ENCODE measurements at places on chromosomes 4 and X.

GRCh38 chr4:11724731-11725130 is 296.0 kb upstream of the HS3ST1 start:
- no peak for DNase-seq

DNA sequence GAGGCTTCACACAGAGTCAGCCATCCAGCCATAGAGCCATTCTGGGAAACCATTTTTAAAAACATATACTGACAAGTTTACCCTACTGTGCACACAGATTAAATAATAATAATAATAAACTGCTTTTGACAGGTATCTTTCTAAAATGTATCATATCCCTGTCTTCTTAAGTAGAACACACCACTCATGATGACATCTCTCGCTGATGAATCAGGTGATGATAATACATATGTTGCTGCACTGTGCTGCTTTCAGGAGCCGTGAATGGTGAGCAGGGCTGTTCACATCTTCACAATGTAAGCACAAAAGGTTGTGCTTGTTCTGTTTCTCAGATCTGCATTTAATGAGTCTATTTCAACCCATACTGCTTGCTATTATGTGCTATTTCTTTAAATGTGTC is 3.5 kb downstream of the MTNR1A start:
- DNase-seq = no peak

DNA sequence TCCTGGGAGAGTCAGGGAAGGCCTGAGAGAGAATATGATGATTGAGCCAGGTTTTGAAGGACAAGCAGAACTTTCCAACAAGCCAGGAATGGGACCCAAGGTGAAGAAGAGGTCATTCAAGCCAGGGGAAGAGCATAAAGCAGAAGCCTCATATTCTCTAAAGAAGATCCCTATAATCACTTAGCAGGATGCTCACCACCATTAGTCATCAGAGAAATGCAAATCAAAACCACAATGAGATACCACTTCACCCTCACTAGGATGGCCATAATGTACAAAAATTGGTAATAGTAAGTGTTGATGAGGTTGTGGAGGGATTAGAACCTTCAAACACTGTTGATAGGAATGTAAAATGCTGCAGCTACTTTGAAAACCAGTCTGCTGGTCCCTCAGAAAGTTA is 20.5 kb upstream of the SUPT20HL1 start:
- no peak for DNase-seq

DNA sequence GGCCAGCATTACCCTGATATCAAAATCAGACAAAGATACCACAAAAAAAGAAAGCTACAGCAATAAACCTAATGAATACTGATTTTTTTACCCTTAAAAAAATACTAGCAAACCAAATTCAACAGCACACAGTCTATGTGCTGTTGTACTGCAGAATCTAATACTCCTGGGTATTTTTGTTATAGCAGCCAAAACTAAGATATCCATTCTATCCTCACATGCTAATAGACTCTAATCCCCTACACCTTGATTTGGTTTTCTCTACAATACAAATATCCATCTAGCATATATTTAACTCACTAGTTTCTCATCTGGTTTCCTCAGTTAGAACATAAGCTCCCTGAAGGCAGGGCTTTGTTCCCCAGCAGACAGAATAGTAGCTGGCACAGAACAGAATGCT is 12.4 kb downstream of the CLOCK start:
- no peak for DNase-seq

DNA sequence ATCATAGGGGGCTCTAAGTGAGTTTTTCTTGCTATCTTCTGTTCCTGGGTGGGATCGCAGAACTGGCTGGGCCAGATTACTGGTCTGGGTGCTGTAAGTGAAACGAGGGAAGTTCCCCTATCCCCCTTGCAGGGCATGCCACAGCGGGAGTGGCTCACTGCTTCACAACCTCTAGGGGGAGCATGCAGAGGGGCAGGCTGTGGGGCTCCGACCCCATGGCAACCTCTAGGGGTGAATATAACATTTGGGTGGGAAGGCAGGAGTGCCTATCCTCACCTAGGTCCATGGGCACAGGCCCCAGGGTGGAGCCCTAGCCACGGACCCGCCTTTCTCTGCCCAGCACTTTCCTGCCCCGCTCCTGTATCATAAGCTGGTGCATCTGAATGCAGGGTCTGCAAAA is 1.7 kb upstream of the RRAGB start:
- DNase-seq = no peak

DNA sequence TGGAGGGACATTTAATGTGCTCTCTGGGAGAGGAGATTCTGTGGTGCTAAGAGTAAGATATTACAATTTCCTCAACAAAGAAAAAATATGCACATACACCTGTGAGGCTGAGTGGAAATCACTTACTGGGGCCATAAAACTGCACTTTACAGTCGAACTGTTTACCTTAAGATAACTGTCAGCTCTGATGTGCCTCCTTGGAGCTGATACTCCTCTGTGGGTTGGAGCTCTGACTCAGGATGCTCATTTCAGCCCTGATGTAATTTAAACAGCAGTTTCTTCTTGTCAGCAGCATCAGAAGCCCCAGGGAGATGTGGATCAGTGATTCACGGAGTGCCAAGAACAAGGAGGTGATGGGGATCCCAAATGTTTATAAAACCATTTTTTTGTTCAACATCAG is 241.9 kb upstream of the SFRP2 start:
- DNase-seq = no peak

- no peak for DNase-seq
Observed at GRCh38 chr4:94284889-94285288, 57.7 kb downstream of the HPGDS start.

DNA sequence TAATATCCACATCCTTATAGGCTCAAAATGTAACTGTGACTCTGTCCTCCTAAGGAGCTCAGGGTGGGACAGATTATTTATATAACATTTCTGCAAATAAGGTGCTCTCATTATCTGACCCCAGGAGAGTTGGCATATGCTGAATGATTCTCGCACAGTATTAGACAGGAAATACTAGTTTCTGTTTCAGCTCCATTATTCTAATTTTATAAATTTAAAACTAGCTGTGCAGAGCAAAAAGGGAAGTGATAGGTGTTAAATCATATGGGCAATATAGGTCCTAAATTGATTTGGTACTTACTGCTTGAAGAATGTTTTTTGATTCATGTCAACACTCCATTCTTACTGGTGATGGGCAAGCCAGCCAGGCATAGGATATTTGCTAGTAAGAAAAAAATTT is 141.5 kb downstream of the GLRA2 start:
- DNase-seq = no peak

- DNase-seq = no peak
Observed at GRCh38 chrX:11119313-11119943, 8.3 kb downstream of the HCCS start.

DNA sequence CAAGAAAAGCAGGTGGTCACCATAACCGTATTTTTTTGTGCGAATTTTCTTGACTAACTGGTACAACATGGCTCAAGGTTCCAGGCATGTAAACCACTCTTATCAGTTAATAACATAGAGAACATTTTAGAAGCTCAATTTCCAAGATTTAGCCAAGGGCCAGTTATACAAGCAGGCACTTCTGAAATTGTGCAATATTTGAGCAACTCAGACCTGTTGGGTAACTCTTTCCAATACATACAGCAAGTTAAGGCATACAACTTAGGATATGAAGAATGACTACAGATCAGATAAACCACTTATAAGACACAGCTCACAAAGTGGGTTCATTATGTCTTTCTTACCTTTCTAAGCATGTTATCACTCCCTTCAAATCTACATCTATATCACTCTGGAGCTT is 43.9 kb downstream of the ZNF280C start:
- DNase-seq = no peak

- no peak for DNase-seq
Observed at GRCh38 chr4:7499661-7500060, 64.9 kb upstream of the PSAPL1 start.

- DNase-seq = no peak
Observed at GRCh38 chr4:168604496-168605373, 107.9 kb downstream of the PALLD start.

DNA sequence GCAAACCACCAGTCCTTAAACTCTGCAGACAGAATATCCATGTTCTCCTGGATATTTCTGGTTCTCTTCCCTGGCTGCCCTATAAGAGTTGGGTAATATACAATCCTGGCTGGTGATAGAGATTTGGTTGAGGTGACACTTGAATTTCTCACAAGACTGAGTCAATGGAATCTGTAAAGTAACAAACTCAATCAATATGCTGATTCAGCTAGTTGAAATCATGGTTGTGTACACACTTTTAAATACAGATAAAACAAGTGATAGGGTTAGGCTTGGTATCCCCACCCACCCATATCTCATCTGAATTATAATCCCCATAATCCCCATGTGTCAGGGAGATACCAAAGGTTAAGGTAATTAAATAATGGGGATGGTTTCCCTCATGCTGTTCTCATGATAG is 349.2 kb upstream of the MAD2L1 start:
- no peak for DNase-seq

DNA sequence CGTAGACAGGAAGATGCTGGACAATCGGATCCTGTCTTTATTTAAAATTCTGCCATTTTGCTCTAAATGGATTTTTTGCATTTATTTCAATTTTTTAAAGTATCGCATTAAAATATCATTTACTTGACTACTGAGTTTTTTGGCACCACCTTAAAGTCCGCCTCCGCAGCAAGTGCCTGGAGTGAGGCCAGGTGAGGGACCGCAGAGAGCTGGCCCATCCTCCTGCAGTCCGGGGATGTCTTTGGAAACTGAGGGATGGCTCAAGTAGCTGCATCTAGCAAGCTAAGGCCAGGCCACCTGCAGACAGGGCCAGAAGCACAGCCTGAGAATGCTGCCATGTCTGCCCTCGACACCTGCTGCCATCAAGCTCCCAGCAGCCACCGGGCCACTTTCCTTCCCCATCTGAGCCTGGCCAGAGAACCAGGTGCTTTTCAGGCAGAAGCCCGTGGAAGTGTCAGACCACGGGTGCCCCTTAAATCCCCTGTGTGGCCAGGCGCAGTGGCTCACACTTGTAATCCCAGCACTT is 69.6 kb downstream of the ABLIM2 start:
- no peak for DNase-seq

DNA sequence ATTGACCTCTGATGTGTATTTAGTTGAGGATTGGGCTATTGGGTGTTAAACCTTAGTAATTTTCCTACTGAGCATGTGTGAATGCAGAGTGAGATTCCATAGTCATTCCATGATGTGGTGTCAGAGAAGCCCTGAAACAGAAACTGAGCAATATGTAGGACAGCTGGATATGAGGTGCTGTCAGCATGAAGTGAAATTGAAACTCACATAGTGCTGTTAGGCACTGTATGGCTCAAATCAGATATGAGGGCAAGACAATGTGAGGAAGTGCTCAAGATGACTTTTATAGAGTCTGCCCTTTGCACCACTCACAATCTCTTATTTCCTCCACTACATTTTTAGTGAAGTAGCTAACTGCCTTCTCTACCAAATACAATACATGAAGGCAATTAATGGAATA is 188.3 kb downstream of the SH3BGRL start:
- DNase-seq = no peak

DNA sequence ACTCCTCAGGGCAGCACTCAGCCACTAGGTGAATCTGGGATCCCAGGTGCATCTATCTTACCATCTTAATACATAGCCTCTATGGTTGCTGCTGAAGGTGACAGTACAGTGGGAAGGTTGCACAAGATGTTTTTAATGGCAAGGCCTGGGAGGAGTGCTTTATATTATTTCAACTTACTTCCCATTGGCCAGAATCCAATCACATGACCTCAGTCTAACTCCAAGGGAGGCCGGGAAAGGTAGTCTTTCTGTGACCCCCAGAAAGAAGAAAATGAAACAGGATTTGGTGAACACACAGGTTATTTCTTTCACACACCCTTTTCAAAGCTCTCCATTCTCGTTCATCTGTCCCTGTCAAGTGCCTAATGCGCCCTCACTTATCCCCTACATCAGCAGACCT is 189.1 kb upstream of the ATP6AP2 start:
- DNase-seq = no peak

- no peak for DNase-seq
Observed at GRCh38 chr4:30802622-30803323, 82.6 kb downstream of the PCDH7 start.

- peak; percentile 0 for DNase-seq
Observed at GRCh38 chrX:46257451-46257879, 287.8 kb downstream of the ZNF674 start.

GRCh38 chr4:31058656-31059055 is 338.5 kb downstream of the PCDH7 start:
- DNase-seq = no peak

GRCh38 chrX:47578692-47579091 is 3.5 kb upstream of the TIMP1 start:
- DNase-seq = no peak

DNA sequence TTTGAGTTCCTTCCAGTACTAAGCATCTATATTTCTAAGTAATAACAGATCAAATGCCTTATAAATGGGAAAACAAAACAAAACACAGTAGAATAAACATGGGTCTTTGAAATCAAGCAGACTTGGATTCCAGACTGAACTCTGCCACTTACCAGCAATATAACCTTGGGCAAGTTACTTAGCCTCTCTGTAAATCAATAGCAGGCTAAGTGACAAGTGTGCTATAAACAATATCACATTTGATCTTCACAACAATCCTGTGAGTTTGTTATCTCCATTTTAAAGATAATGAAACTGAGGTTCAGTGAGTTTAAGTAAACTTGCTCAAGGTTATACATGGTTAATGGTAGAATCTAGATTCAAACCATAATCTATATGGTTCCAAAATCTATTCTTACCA is 165.8 kb downstream of the GPC3 start:
- no peak for DNase-seq

DNA sequence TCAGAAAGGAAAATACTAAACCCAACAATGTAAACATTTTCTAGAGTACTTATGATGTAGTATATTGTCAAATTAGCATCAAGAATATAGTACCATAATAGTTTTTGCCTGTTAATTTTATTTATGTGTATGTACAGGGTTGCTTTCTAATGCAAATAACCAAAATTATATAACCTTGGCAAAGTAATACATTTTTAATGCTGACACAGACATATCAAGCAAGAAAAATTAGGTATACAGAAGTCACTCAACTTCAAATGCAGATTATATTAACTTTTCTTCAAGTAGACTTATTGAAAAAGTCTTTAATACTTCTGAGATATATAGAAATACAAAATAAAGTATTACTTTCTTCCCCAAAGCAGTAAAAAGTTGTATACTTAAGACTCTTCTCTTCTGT is 44.3 kb downstream of the MAPK10 start:
- no peak for DNase-seq

DNA sequence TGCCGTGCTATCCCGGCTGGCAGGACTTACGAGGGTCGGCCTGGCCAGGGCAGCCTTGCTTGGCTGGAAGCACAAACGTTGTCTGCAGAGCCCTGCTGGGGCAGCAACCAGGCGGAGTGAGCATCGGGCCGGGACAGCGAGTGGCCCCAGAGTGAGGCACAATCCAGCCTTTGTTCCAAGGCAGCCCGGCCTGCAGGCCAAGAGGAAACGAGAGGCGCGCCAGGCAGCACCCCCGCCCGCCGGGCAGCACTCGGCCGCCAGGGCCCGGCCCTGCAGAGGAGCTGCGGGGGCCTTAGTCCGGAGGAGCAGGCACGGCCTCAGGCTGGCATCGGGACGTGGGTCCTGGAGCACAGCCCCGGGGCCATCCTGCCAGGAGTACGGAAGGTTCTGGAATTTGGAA is 24.1 kb downstream of the FGFRL1 start:
- no peak for DNase-seq
